ENCODE measurements at places on chromosomes 4 and X. TPM values are rescaled to one million over a fixed set of nuclear protein-coding genes. Genes with fewer than 3 reads are reported as not detected.

DNA sequence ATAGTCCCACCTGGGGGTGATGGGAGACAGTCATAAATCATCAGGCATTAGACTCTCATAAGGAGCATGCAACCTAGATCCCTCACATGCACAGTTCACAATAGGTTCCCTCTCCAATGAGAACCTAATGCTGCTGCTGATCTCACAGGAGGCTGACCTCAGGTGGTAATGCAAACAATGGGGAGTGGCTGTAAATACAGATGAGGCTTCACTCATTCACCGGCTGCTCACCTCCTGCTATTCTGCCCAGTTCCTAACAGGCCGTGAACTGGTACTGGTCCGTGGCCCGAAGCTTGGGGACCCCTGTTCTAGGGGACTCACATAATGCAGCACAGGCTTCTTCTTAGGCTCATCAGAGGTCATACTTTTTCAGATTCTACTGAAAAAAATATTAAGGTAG is 625.9 kb upstream of the AGA start:
- ATAC-seq, result no peak

- no peak for ATAC-seq
Observed at GRCh38 chr4:112181358-112182000, 36.2 kb downstream of the FAM241A start.

GRCh38 chrX:141341341-141341740 is 99.0 kb upstream of the SPANXC start:
- ATAC-seq, result no peak

DNA sequence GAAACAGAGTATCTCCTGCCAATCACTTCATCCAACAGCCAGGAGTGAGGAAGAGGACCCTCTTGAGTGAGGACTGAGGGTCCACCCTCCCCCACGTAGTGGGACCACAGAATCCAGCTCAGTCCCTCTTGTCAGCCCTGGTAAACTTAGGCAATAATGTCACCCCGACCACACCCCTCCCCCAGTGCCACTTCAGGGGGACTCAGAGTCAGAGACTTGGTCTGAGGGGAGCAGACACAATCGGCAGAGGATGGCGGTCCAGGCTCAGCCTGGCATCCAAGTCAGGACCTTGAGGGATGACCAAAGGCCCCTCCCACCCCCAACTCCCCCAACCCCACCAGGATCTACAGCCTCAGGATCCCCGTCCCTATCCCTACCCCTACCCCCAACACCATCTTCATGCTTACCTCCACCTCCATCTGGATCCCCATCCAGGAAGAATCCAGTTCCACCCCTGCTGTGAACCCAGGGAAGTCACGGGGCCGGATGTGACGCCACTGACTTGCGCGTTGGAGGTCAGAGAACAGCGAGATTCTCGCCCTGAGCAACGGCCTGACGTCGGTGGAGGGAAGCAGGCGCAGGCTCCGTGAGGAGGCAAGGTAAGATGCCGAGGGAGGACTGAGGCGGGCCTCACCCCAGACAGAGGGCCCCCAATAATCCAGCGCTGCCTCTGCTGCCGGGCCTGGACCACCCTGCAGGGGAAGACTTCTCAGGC is at the start of the genes CSAG1 and MAGEA12:
Gene CSAG1, minus strand, starts transcription at position 461 of the 715 bp plus-strand sequence. CDS start 1,261 bp downstream, outside the sequence.
Gene MAGEA12, plus strand, starts transcription at position 497 of the 715 bp plus-strand sequence. CDS start 2,405 bp downstream, outside the sequence.
- ATAC-seq, result no peak

DNA sequence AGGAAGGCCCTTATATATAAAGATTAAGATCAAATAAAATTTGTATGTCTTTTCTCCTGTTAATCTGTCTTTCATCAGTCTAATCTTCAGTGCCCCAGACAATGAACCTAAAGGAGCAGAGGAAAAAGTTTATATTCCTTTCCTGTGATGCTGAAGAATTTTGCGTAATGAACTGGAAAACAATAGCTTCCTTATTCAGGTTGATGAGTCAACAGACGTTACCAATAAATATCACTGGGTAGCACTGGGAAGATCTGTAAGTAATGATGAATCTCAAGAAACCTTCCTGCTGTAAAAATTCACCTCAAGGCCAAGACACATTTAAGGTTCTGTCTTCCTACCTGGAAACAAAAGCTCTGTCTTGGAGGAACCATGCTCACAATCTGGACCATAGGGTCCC is 25.5 kb downstream of the CDKN2AIP start:
- no peak for ATAC-seq

GRCh38 chr4:175927121-175927520 is 115.1 kb upstream of the GPM6A start:
- no peak for ATAC-seq

- ATAC-seq, result peak; percentile 93
Observed at GRCh38 chr4:67483868-67484602, 61.3 kb downstream of the CENPC start.

GRCh38 chr4:143626134-143626911 is 74.2 kb downstream of the FREM3 start:
- no peak for ATAC-seq

GRCh38 chr4:8346838-8347605 is 77.5 kb downstream of the HTRA3 start:
- ATAC-seq, result no peak

DNA sequence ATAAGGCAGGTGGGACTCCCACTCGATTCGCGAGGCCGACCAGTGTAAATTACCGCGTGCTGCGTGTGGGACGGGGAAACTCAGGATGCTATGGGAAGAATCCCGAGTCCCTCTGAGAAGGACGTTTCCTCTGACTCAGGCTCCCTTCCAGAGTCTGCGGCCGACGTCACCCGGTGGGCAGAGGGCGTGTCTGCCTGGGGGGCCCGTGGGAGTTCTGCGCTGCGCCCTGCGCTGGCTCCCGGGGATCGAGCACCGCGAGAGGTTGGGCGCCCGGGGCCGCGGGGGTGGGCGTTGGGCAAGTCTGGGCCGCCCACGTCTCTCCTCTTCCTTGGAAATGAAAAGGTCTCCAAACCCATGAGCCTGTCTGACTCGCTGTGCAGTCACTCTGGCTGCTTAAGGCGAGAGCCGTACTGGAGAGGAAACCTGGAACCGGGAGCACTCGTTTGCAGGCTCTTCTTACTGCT is 568 bp downstream of the NIPAL1 start:
- peak; percentile 60 for ATAC-seq

DNA sequence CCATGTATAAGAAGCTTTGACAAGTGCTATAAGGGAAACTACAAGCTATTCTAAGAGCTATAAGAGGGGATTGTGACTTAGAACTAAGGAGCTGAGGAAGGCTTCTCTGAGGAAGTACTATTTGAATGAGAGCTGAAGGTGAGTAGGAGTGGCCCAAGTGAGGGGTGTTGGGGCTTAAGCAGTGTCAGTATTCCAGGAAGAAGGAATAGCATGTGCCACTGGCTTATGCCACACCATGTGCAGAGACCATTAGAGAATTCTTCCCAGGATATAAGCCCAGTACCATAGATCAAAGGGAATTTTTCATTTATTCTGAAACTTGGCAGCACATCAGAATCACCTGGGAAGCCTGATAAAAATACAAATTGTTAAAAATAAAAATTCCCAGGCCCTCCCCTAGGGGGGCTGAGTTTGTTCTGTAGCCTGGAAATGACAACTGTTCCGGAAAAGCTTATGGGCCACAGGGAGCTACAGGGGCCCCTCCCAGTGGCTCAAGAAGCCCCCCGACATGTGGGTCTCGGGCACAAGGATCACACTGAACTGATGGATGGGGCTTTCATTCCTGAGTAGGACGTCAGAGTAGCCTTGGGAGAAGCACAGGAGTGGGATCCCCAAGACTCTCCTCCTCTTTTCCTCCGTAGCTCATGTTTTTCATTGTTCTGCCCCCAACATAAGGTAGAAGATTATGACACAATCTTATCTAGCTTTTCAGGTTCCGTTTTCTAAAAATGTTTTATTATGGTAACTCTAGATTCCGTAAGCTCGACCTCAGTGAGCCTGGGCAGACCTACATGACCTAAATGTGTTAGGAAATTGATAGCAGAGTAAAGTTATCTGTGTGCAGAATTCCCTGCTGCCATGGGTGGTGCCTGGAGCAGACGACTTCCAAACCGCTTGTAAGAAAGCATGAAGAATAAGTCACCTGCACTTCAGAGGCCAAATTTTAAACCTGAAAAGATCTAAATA is 119.3 kb downstream of the AFF1 start:
- ATAC-seq, result no peak

- ATAC-seq, result no peak
Observed at GRCh38 chr4:92333016-92333415, 29.2 kb downstream of the GRID2 start.

GRCh38 chrX:19593690-19594089 is 78.4 kb upstream of the MAP3K15 start:
- ATAC-seq, result no peak

- ATAC-seq, result no peak
Observed at GRCh38 chrX:56503941-56504673, 59.3 kb upstream of the UBQLN2 start.

GRCh38 chr4:169934794-169935429 is 91.3 kb downstream of the MFAP3L start:
- ATAC-seq, result no peak

- ATAC-seq, result no peak
Observed at GRCh38 chr4:26782168-26782829, 78.3 kb upstream of the STIM2 start.

DNA sequence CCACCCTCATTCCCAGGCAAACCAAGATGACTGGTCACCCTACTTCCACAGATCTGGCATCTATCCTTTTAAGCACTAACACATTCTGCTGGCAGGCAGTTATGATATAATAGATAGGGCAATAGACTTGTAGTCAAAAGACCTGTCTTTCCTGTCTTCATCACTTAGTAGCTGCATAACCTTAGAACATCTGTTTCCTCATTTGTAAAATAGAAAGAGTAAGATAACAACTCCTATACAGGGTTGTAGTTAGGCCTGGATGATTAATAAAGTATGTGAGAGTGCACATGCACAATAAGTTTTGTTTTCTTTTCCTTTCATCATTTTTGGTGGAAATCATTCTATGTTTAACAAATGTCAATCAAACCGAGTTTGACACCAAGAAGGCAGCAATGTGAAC is 72.1 kb downstream of the GPR82 start:
- peak; percentile 55 for ATAC-seq

- ATAC-seq, result no peak
Observed at GRCh38 chr4:4740071-4740470, 119.4 kb upstream of the MSX1 start.

- no peak for ATAC-seq
Observed at GRCh38 chr4:152325831-152326230, 210.1 kb downstream of the FBXW7 start.

GRCh38 chrX:22952010-22952409 is 47.8 kb upstream of the DDX53 start:
- ATAC-seq, result no peak

- no peak for ATAC-seq
Observed at GRCh38 chrX:153414856-153415510, 3.7 kb downstream of the ZFP92 start.

GRCh38 chrX:115939070-115939469 is 231.5 kb upstream of the AGTR2 start:
- ATAC-seq, result no peak

DNA sequence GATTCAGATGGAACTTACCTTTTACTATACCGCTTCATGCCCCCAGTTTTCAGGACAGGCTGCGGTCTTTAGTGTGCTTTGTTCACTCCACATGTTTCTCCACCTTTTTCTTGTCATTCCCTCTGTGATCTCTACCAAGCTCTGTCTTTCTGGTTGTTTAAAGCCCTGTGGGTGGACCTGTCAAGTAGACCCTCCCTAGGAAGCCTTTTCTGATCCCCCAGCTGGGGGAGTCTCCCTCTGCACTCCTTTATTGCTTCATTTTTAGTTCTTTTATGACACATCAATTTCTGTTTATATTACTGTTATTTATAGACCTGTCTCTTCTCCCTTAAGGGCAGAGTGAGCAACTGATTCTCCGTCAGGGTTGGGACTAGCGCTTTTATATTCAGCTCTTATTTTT is 150.2 kb downstream of the C4orf33 start:
- no peak for ATAC-seq

DNA sequence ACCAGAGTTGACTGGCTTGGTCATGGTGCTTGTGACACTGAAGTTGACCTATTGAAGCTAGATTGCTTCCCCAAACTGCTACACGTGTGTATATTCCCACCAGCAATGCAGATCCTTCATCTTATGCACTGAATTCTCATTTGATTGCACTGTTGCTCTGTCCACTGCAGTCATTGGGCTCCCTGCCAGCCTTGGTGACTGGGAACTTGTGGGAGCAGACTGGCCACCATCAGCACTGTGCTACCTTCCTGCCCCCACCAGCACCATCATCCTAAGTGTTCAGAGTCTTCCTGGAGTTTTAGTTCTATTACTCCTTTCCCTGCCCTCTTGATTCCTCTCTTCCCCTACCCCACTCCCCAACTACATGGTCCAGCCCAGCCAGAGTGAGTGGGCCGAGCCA is 117.7 kb upstream of the PRPS2 start:
- no peak for ATAC-seq

- ATAC-seq, result no peak
Observed at GRCh38 chrX:48703642-48704481, 7.3 kb downstream of the SUV39H1 start.

GRCh38 chr4:25958110-25958509 is 44.1 kb downstream of the SMIM20 start:
- no peak for ATAC-seq

- ATAC-seq, result no peak
Observed at GRCh38 chr4:128387600-128388351, 100.2 kb upstream of the PGRMC2 start.

- no peak for ATAC-seq
Observed at GRCh38 chr4:105400901-105401677, 72.8 kb downstream of the PPA2 start.

DNA sequence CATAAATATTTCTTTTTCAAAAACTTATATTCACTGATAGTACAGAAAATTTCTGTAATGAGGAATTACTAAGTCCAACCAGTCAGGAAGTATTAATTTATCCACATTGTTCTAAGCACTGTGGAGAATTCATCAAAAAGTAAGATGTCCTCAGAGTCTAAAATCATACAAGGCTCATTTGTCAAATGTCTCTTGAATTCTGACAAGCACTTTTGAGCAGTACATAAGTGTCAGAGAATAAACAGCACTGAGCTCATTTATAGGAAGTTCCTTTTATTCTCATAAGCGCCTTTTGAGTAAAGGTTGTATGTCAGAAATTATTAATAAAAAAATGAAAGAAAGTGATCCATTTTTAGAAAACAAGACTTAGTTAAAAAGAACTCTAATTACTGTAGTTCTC is 523.2 kb upstream of the EPHA5 start:
- ATAC-seq, result no peak

DNA sequence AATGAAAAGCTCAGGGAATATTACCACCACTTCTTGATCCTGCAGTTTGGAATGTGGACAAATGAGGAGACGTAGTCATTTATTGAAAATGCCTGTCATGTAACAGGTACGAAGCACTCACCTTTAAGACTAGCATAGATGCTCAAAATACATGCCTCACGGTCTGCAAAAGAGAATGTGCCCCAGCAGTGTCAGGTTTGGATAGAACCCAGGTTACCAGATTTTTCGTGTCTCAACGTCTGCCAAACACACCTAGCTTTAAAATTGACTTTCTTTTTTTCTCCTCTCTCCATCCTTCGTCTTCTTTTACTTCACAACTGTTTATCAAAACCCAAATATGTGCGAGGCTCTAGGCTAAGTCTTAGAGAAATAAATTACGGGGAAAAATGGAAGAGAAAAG is 606.8 kb upstream of the ATOH1 start:
- ATAC-seq, result no peak

The RASL11B gene
- total RNA-seq, result 0.34 TPM

The RRH gene
- 0.78 TPM for total RNA-seq

The GPR50 gene
- total RNA-seq, result not detected

The GAGE1 gene
- not detected for total RNA-seq

The THOC2 gene
- total RNA-seq, result 83.3 TPM

The RASSF6 gene
- total RNA-seq, result not detected

The IL1RAPL1 gene
- total RNA-seq, result not detected

The IL21 gene
- total RNA-seq, result 17.1 TPM

The HPGD gene
- total RNA-seq, result 43.8 TPM

The MORF4L2 gene
- 247 TPM for total RNA-seq

The XPNPEP2 gene
- total RNA-seq, result 0.45 TPM

The TIGD4 gene
- total RNA-seq, result 0.21 TPM

The UGT8 gene
- 1.4 TPM for total RNA-seq

The CFAP99 gene
- 0.11 TPM for total RNA-seq

The SHROOM3 gene
- total RNA-seq, result not detected

Data from activated T-helper 17 cell treated with anti-CD3 and anti-CD28 coated beads, Interleukin-2, amount 50 U/mL, for 72 hours (primary cell).